ENCODE measurements at places on chromosomes 1 and 21. TPM values are rescaled to one million over a fixed set of nuclear protein-coding genes. Genes with fewer than 3 reads are reported as not detected.
A peak's percentile ranks its signal among the peaks of the same experiment; 100 is the strongest.

Gene APCS
- total RNA-seq: not detected

Gene NBPF4
- total RNA-seq: not detected

Gene SLC6A9
- total RNA-seq: 5.4 TPM

GRCh38 chr1:32702599-32703478 lies at the start of gene SYNC:
TSS of gene SYNC (minus strand) at chr1:32702770. CDS start at chr1:32702660, 110 bp downstream.
- peak; percentile 78 for DNase-seq

- peak; percentile 40 for DNase-seq
Observed at GRCh38 chr1:10415211-10415930, 14.9 kb upstream of the CENPS start.

DNA sequence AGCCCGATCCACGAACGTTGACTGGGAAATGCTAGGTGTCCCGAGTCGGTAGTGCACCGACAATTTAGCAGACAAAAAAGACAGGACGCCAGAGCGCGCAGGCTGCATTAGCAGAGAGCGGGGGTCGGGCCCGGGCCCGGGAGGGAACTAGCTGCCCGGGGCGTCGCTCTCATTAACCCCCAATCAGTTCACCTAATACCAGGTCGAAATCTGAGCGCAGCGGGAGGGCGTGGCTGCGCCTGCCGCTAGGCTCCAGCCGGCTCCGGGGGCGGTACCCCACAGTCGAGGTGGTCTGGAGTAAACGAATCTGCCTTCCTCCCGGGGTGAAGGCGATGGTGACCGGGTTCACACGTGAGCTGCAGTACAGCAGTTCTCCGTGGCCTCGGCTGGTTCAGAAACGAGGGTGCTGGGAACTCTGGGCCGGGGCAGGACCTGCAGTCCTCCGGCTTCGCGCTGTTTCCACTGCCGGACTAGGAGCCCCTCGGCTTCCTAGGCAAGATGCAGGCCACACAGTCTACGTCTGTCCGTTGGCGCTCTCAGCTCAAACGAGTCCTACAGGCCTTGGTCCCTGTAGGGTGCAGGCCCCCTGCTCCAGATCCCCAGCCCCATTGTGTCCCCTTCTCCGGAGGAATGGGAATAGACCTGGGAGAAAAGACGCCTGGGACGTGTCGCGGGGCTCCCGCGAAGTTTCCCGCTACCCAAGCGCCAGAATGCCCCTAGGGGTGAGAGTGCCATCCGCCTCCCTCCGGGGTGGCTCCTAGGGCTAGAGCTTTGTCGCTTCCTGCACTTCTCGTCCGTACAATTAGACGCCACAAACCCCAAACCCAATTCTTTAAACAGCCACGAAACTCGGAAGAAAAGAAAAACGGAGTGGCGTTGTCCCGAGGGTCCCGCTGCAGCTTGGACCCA lies 2.0 kb downstream of the GFI1 start:
- no peak for DNase-seq

- DNase-seq: no peak
Observed at GRCh38 chr1:147700042-147701006, 30.0 kb upstream of the ACP6 start.

- no peak for DNase-seq
Observed at GRCh38 chr1:54240741-54241335, 40.9 kb downstream of the MRPL37 start.

- no peak for DNase-seq
Observed at GRCh38 chr1:201426479-201427310, 5.2 kb upstream of the TNNI1 start.

- DNase-seq: peak; percentile 60
Observed at GRCh38 chr21:45031571-45032191, 42.7 kb upstream of the ADARB1 start.

- no peak for DNase-seq
Observed at GRCh38 chr21:29296446-29296845, 2.3 kb upstream of the BACH1 start.

- no peak for DNase-seq
Observed at GRCh38 chr1:1093610-1093943, 19.5 kb upstream of the RNF223 start.

DNA sequence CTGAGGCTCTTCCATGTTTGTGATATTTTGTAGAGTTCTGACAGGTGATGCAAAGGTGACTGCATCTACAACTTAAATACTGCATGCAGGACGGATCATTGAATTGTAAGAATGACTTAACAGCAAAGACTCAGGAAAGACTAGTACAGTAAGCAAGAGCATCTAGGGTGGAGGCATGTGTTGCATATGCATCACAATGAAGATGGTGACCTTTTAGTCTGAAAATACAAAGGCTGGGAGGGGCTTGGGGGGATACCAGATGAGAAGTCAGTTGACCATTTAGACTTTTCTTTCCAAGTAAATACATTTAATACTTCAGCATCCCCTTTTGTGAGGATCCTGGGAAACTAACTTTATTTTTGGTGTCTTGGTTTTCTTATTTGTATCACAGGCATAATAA lies 145.5 kb downstream of the NUF2 start:
- DNase-seq: no peak

Measured in sigmoid colon (tissue), 7 donors.